Epithelial cell of proximal tubule (primary cell): ENCODE measurements at places on chromosomes 1 and 21. TPM values are rescaled to one million over a fixed set of nuclear protein-coding genes. Genes with fewer than 3 reads are reported as not detected.

The ZYG11B gene
- total RNA-seq, result 17.9 and 21.8 TPM in 2 replicates

DNA sequence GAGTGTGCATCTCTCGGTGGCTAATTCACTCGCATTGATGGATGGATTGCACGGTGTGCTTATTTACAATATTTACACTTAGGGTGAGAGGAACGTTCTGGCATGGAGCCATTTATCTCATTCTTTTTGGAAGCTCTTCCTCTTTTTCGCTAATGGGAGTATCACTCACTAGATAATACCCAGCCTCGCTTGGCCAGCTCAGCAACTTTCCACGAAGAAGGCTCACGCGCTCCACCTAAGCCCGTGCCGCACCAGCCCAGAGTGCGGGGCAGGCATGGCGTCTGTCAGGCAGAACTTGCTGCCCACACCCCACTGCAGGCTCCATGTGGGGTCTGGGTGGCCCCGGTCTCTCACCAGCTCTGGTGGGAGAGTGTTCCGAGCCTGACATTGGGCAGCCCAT, 484.9 kb downstream of the NPHP4 start:
- no peak for DNase-seq

- no peak for DNase-seq
Observed at GRCh38 chr1:65457868-65458267, 37.4 kb downstream of the LEPR start.

The PGLYRP3 gene
- total RNA-seq, result not detected in 2 replicates

The PFKFB2 gene
- total RNA-seq, result 3.8 and 5.1 TPM in 2 replicates

DNA sequence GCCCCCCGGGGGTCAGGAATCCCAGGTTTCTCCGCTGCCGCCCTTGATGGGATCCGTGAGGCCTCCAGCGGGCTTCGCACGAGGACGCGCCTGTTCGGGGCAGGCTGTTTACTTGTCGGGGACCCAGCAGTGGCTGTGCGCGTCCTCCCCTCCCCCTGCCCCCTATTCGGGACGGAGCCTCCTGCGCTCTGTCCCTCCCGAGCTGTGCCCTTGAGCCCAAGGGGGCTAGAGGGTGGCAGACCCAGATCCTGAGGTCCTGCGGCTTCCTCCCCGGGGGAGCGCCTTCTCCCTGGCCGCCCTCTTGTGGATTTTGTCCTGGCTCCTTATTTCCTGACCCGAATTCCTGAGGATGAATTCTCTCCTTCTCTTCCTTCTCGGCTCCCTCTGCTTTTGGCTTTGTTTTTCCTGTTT, 38.4 kb downstream of the PIK3CD start:
- DNase-seq, result no peak

- no peak for DNase-seq
Observed at GRCh38 chr1:89546082-89546889, 21.7 kb downstream of the LRRC8B start.

The JAK1 gene
- 77.5 and 110 TPM in 2 replicates for total RNA-seq

The SLC9C2 gene
- not detected in 2 replicates for total RNA-seq

GRCh38 chr21:14883351-14883750, 181.4 kb downstream of the NRIP1 start:
- no peak for DNase-seq

GRCh38 chr1:233734456-233734855, 120.5 kb downstream of the KCNK1 start:
- DNase-seq, result no peak

DNA sequence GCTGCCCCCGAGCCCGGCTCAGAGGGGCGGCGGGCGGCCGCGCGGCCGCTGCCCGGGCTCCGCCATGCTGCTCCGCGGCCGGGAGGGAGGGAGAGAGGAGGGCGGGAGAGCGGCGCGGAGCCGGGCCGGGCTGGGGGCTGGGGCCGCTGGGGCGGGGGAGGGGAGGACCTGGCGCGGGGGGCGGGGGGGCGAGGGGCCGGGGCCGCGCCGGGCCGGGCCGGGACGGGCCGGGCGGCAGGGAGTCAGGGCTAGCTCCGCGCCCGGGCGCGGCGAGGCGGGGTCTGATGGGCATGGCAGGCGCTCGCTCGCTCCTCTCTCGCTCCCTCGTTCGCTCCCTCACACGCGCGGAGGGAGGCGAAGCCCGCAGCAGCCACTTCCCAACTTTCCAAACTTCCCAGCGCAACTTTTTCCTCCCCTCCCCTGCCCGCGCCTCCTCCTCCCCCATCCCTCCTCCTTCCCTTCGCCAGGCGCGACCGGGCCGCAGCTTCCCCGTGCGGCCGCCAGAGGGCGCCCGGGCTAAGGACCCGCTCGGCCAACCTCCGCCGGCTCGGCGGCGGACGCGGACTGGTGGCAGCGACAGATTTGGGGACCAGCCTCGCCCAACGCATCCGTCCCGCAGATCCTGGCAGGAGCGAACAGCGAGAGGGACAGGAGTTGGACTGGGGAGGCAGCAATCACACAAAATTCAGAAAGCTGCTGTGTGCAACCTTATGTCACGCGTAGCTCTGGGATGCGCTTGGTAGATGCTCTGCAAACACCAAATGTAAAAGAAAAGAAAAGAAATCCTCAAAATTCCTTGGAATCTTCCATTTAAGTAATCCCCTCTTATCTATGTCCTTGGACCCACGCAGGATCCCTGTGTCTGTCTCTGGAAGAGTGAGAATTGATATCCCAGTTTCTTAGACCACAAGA, at the start of gene TRABD2B:
Gene TRABD2B, minus strand, starts transcription at position 97 of the 912 bp plus-strand sequence.
- DNase-seq, result no peak

DNA sequence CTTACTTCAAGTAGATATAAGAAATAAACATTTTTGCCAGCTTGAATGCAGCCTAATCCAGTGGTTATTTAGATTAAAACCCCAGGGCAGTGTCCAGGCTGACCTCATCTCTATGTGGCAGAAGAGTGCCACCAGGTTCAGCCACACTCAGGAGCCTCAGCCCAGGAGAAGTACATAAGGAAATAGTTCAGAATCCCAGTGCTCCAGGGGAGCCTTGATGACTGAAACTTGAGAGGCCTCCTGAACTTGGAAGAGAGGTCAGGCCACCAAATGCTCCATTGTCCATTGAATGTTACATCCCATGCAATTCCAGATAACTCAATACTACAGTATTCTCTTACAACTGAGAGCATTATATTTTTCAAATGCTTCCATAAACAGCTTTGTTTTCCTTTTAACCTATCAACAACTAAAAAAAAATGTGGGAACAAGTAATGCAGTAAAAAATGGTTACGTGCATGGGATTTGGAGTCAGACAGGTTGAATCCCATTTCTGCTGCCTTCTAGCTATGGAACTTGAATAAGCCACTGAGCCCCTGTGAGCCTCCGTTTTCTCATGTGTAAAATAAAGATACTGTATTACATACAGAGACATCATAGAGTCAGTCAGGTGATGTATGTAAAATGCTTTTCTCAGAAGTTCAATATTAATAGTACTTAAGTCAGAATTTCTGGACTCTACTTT, 248.0 kb downstream of the PLPP3 start:
- no peak for DNase-seq
